Stimulated activated CD4-positive, alpha-beta T cell treated with anti-CD3 and anti-CD28 coated beads, Interleukin-1b, Interleukin-23, amount 100 ng/mL, for 24 hours (primary cell): ENCODE measurements at places on chromosomes 12 and 14.

DNA sequence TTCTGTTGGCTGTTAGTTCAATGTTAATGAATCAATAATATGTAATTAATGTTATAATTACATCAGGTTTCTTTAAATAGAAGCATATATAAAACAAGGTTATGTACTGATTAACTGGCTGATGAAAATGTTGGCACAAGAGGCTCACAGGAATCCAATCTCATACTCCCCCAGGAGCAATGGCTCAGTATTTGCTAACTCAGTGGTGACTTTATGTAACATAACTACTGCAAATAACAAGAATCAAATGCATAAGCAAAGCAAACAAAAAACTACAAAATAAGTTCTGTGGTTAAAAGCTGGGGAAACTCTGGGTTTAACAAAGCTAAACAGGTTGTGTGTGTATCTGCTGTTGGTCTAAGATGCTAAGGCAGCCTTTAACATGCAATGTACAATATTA, 27.7 kb upstream of the BBS10 start:
- DNase-seq, result no peak

- no peak for DNase-seq
Measured at GRCh38 chr12:66441905-66442559, 139.7 kb downstream of the HELB start.

- DNase-seq, result no peak
Measured at GRCh38 chr12:122265476-122265875, 818 bp downstream of the VPS33A start.

- no peak for DNase-seq
Measured at GRCh38 chr14:26775765-26776563, 178.1 kb upstream of the NOVA1 start.

DNA sequence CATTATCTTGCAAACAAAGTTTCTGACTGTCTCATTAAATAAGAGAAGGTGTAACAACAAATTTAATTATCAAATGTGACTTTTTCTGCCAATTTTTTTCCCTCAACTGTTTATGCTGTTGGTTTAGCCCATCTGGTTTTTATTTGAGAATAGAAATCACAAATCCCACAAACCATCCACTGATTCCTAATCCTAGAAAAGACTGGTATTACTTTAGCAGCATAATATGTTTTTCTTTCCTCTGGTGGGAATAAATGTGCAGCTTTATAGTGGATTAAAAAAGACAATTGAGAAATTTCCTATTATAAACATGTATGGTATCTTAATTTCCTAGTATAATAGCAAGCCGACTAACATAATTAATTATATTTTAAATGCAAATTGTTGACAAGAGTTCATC, 257.9 kb upstream of the FOXN3 start:
- DNase-seq, result no peak

- no peak for DNase-seq
Measured at GRCh38 chr12:72278894-72279293, 6.7 kb downstream of the TRHDE start.

GRCh38 chr12:38907201-38907923, 2.0 kb upstream of the CPNE8 start:
- no peak for DNase-seq

- DNase-seq, result no peak
Measured at GRCh38 chr12:30525171-30525570, 170.5 kb downstream of the IPO8 start.

GRCh38 chr12:93603762-93604161, 31.3 kb downstream of the SOCS2 start:
- no peak for DNase-seq
